ENCODE measurements at places on chromosomes 5 and 9.
A peak's percentile ranks its signal among the peaks of the same experiment; 100 is the strongest.

DNA sequence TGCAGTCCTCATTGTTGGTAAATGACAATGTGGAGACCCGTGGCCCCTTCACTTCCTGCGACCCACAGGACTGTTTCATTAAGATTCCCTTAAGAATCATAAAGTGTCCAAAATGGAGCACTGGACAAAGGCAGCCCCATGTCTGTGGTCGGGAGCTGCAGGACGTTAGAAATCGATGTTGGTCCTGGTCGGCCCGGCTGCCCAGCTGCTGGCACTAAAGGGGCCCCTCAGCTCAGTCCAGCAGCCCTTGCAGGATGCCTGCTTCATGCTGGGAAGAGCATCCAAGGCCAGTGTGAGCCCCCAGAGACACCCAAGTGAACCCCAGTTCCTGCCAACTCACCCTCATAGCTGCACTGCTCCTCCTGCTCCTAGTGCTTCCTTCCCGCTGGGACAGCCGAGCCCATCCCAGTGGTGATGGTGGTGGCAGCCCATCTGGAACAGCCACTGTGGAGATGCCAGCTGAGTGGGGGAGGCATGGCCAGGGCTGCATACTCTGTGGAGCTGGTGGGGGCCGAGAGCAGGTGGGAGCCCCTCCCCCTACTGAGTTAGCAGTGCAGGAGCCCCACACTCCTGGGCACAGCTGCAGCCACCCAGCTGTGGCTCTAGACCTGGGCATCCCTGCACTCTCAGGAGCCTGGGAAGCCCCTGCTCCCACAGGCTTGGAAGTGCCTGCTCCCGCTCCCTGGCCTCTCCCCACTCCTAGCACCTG, 168.0 kb upstream of the IRX2 start:
- DNase-seq: no peak

DNA sequence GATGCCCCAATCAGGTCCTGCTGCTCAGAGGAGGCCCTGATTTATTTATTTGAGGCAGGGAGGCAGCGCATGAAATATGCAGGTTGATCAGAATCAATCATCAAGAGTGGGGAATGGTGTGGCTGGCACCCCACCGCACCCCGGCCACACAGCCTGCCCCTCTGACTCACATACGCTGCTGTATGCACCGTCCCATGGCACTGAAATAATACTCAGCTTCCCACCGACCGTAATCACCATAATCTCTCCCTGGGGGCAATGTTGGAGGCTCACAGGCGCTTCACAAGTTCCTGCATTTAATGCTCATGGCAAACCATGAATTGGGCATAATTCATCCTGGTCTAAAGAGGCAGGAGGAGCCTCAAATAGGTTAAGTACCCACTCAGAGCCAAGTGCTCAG, 141.2 kb upstream of the TBC1D2 start:
- no peak for DNase-seq

DNA sequence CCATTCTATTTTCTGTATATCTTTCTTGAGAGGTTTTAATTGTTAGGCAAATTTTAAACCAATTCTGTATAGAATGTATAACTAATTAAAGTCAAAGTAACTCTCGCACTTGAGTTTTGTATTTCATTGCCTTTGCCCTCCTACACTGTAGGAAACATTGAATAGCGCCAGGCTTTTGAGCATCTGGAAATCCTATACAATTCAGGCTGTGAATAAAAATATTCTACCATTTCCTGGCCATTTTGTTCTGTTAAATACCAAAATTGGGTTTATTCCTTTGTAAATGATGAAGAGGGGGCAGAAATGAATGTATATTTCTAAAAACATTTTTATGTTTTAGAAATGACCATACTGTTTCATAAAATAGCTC, 571.8 kb upstream of the CLINT1 start:
- no peak for DNase-seq

DNA sequence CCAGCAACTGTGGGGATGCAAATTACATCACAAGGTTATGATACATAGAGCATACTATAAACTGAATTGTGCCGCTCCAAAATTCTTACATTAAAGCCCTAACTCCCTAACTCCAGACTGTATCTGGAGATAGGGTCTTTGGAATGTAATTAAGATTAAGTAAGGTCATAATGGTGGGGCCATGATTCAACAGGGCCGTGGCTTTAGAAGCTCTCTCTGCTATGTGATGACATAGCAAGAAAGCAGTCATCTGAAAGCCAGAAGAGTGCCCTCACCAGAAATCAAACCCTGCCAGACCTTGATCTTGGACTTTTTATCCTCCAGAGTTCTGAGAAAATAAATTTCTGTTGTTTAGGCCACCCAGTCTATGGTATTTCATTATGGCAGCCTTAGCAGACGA, 123.9 kb downstream of the FBXL17 start:
- peak; percentile 27 for DNase-seq
